ENCODE measurements at places on chromosomes 7 and 10.

- no peak for DNase-seq
Measured at GRCh38 chr10:75102830-75103673, 8.4 kb upstream of the SAMD8 start.

GRCh38 chr7:2701424-2701823 lies 13.4 kb downstream of the AMZ1 start:
- no peak for DNase-seq

- DNase-seq: no peak
Measured at GRCh38 chr7:78438433-78438832, 639.9 kb downstream of the PHTF2 start.

DNA sequence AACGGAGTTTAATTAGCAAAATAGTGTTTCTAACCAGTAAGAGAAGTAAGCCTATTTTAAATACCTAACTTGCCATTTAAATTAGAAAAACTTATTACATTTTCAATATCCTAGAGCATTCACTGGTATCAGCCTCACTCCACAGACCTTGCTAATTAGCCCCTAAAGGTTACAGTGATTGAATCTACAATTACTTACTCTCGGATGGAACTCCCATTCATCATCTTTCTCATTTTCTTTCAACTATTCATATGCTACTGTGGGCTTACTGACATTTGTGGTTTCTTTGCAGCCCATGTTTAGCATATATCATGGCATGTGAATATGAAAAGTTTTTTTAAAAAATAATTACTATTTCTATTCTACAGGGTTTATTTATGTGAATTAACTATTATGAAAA lies 86.4 kb downstream of the GPR37 start:
- DNase-seq: no peak

GRCh38 chr7:11191574-11192220 lies 218.0 kb downstream of the PHF14 start:
- no peak for DNase-seq

- DNase-seq: no peak
Measured at GRCh38 chr10:116452338-116452720, 24.7 kb downstream of the PNLIPRP3 start.

- no peak for DNase-seq
Measured at GRCh38 chr10:10871352-10871751, 146.3 kb upstream of the CELF2 start.

DNA sequence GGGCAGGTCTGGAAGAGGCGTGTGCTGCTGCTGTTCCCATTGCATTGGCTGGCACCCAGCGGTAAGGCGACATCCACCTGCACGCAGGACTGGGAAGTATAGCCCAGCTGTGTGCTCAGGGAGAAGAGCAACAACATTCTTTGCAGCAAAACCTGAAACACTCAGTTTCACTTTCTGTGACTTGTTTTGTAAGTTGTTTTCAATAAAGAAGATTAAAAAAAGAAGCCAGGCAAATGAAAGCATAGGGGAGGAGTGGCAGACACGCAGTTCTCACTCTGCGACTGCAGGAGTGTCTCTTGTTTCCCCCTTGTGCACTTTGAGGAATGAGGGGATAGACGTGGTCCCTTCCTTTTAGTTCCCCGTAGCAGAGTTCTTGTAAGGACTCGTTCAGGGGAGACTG lies 5.8 kb downstream of the FBH1 start:
- no peak for DNase-seq

All from GDM1 (cell line).